CD4-positive, CD25-positive, alpha-beta regulatory T cell (primary cell): ENCODE measurements at places on chromosomes 12 and 14. TPM values are rescaled to one million over a fixed set of nuclear protein-coding genes. Genes with fewer than 3 reads are reported as not detected.

CABP1 gene
- not detected for polyA plus RNA-seq

GRCh38 chr14:90828642-90829487 lies 12.6 kb upstream of the TTC7B start:
- H3K4me1 ChIP-seq, result peaks cover 19% of the 10 kb centered on the region
- H3K27me3 ChIP-seq, result no peaks in the 10 kb centered on the region
- H3K4me3 ChIP-seq, result peak overlapping the region; percentile 87
- peak; percentile 79 for DNase-seq
- no peaks in the 10 kb centered on the region for H3K36me3 ChIP-seq
- H3K27ac ChIP-seq, result peak overlapping the region; percentile 77

SAMD15 gene
- not detected for polyA plus RNA-seq

TMEM121 gene
- 3.4 TPM for polyA plus RNA-seq

GRCh38 chr14:20757965-20758364 lies 10.2 kb upstream of the EDDM3B start:
- no peak for DNase-seq
- no peak overlapping the region for H3K4me3 ChIP-seq
- peaks cover 3% of the 10 kb centered on the region for H3K27me3 ChIP-seq
- H3K36me3 ChIP-seq, result no peaks in the 10 kb centered on the region
- H3K27ac ChIP-seq, result no peak overlapping the region
- H3K4me1 ChIP-seq, result no peaks in the 10 kb centered on the region

- no peaks in the 10 kb centered on the region for H3K27me3 ChIP-seq
- DNase-seq, result no peak
- H3K27ac ChIP-seq, result no peak overlapping the region
- H3K4me1 ChIP-seq, result peaks cover 22% of the 10 kb centered on the region
- H3K36me3 ChIP-seq, result peaks cover 13% of the 10 kb centered on the region
These were observed 17.1 kb downstream of the DICER1 start for GRCh38 chr14:95140060-95140858.

GRCh38 chr14:42719391-42719790 lies 1112.7 kb downstream of the LRFN5 start:
- H3K4me3 ChIP-seq, result no peak overlapping the region
- no peak for DNase-seq
- H3K4me1 ChIP-seq, result no peaks in the 10 kb centered on the region
- no peaks in the 10 kb centered on the region for H3K36me3 ChIP-seq
- no peaks in the 10 kb centered on the region for H3K27me3 ChIP-seq

- no peak for DNase-seq
- H3K4me1 ChIP-seq, result no peaks in the 10 kb centered on the region
- H3K4me3 ChIP-seq, result no peak overlapping the region
- H3K27ac ChIP-seq, result no peak overlapping the region
- no peaks in the 10 kb centered on the region for H3K27me3 ChIP-seq
- no peaks in the 10 kb centered on the region for H3K36me3 ChIP-seq
These were observed 653 bp upstream of the IFI27 start for GRCh38 chr14:94109915-94110250.

GPRC5A gene
- polyA plus RNA-seq, result not detected

GRCh38 chr12:93970900-93971688 lies 177.3 kb upstream of the PLXNC1 start:
- no peak overlapping the region for H3K4me3 ChIP-seq
- no peaks in the 10 kb centered on the region for H3K36me3 ChIP-seq
- no peak overlapping the region for H3K27ac ChIP-seq
- H3K27me3 ChIP-seq, result no peaks in the 10 kb centered on the region
- H3K4me1 ChIP-seq, result no peaks in the 10 kb centered on the region

- no peak for DNase-seq
- H3K4me1 ChIP-seq, result no peaks in the 10 kb centered on the region
- H3K4me3 ChIP-seq, result no peak overlapping the region
- no peaks in the 10 kb centered on the region for H3K36me3 ChIP-seq
These were observed 42.9 kb downstream of the TESPA1 start for GRCh38 chr12:54941659-54942058.

DNA sequence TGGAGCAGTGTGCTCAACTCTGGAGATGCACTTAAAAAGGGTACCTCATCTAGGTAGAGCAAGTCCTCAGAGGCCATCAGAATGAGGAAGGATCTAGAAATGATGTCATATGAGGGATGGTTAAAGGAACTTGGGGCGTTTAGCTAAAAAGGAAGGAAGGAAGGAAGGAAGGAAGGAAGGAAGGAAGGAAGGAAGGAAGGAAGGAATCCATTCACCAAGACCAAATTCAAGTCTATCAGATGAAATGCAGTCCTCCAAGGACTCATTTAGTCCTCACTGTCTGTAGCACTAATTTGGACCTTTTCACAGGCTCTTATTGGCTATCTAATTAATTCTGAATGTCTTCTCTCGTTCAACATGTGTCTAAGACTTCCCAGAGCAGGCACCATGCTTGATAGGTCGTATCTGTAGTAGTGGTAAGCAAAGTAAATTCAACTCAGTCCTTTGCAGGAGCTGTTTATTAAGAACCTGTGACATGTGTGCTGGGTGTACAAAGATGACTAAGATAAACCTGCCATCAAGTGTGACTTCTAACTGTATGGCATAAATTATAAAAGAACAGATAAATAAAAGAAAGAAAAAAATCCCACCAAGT lies 63.5 kb downstream of the LLPH start:
- H3K4me3 ChIP-seq, result no peak overlapping the region
- no peak for DNase-seq
- H3K27ac ChIP-seq, result no peak overlapping the region
- H3K36me3 ChIP-seq, result no peaks in the 10 kb centered on the region

- H3K36me3 ChIP-seq, result no peaks in the 10 kb centered on the region
- H3K27me3 ChIP-seq, result no peaks in the 10 kb centered on the region
- no peak overlapping the region for H3K27ac ChIP-seq
These were observed 132.2 kb downstream of the ANO4 start for GRCh38 chr12:100926669-100927248.

- peaks cover 31% of the 10 kb centered on the region for H3K36me3 ChIP-seq
- no peak for DNase-seq
- H3K4me3 ChIP-seq, result no peak overlapping the region
- H3K27me3 ChIP-seq, result no peaks in the 10 kb centered on the region
- no peaks in the 10 kb centered on the region for H3K4me1 ChIP-seq
These were observed 112.6 kb downstream of the RBM19 start for GRCh38 chr12:113853491-113853890.

DNA sequence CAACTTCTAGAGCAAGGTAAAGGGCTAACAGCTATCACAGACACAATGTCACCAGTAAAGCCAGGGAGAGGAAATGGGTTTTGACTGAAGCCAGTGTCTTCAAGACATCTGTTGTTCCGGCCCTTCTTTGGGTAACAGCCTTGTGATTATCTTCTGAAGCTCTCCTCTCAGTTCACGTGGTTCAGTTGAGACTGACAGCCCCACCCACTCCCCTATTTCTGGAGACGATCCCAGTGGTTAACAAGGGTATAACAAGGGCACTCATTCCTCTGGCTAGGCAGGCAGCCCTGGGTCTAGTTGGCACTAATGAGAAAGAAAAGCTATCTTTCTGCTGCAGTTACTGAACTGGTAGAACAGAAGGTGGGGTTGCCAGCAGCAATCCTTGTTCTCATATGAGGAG lies 6.9 kb downstream of the GNPTAB start:
- H3K36me3 ChIP-seq, result no peaks in the 10 kb centered on the region
- peak overlapping the region; percentile 50 for H3K27ac ChIP-seq
- peaks cover 51% of the 10 kb centered on the region for H3K4me1 ChIP-seq

DNA sequence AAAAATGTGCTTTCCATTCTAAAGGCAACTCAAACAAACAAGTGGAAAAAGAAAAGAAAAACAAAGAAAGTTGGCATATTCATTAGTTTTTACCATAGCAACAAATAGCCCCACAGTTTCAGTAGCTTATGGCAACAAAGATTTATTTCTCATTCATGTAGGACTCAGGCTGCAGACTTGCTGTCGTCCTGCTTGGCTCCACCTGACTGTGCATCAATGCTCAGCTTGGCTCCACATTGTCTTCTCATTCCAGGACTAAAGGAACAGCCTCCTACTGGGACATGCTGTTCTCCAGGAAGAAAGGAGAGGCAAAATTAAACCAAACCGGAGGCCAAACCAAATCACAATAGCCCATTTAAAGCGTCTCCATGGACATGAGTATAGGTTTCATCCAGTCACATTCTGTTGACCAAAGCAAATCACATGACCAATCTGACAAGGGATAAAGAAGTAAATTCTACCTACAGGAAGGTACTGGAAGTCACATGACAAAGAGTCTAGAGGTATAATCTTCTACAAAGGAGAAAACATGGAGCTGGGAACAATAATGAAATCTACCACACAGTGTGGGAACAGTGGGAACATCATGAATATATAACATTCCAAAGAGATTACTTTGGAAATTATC lies 222.5 kb downstream of the PIK3C2G start:
- DNase-seq, result no peak
- H3K27me3 ChIP-seq, result no peaks in the 10 kb centered on the region
- no peaks in the 10 kb centered on the region for H3K36me3 ChIP-seq
- no peaks in the 10 kb centered on the region for H3K4me1 ChIP-seq

B3GNT4 gene
- 0.27 TPM for polyA plus RNA-seq

- no peak overlapping the region for H3K4me3 ChIP-seq
- no peak for DNase-seq
- H3K36me3 ChIP-seq, result peaks cover 8% of the 10 kb centered on the region
- H3K27me3 ChIP-seq, result no peaks in the 10 kb centered on the region
These were observed 12.0 kb downstream of the VEZT start for GRCh38 chr12:95229636-95230035.

DNA sequence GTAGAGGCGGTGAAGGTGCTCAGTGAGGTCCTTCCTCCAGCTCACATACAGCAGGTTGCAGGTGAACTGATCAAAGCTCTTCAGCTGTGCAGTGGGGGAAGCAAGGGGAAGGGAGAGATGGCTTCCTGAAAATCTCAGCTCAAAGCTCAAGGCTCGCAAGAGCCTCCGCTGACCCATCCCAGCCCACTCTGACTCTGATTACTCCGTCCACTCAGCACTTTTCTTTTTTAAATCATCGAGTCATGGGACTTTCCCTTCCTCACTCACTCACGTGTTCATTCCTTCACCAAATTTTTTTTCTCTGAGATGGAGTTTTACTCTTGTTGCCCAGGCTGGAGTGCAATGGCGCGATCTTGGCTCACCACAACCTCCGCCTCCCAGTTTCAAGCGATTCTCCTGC lies 4.7 kb downstream of the ABCD4 start:
- H3K27me3 ChIP-seq, result no peaks in the 10 kb centered on the region
- peaks cover 48% of the 10 kb centered on the region for H3K36me3 ChIP-seq
- H3K4me3 ChIP-seq, result no peak overlapping the region
- H3K27ac ChIP-seq, result no peak overlapping the region
